ENCODE measurements at places on chromosomes 12 and 14.

- H3K27me3 ChIP-seq: no peaks in the 10 kb centered on the region
- H3K36me3 ChIP-seq: no peaks in the 10 kb centered on the region
- no peak for DNase-seq
- H3K4me3 ChIP-seq: no peak overlapping the region
- H3K27ac ChIP-seq: no peak overlapping the region
Observed at GRCh38 chr14:101118746-101119591, 215.4 kb upstream of the RTL1 start.

DNA sequence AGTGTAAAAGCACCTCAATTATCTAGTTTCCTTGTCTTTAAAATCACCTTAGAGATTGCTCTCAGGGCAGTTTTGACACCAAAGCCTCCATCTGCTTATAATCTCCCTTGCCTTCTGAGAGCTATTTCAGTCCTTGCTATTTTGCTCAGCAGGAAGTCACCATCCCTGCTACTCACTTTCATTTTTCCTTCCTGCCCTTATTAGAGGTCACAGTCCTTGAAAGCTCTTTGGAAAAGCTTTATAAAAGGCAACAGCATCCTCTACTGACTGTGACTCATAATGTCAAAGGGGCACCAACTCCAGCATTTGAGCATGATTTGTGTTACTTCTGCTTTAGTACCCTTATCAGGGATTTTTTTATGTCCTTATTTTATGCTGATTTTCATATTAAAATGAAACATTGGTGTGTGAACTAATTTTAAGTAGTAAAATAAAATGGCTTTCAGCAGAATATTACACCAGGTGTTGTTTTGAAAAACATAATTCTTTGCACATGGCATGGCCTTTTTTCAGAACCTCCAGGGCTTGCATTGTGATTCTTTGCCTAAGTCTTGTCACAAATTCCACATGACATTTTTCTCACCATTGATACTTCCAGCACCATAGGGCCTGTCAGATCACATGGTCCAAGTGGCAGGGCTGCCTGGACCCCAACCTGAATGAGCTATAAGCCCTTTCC lies 213.0 kb downstream of the ADAMTS20 start:
- H3K36me3 ChIP-seq: no peaks in the 10 kb centered on the region
- no peaks in the 10 kb centered on the region for H3K27me3 ChIP-seq
- no peak overlapping the region for H3K4me3 ChIP-seq
- no peaks in the 10 kb centered on the region for H3K4me1 ChIP-seq
- DNase-seq: no peak

DNA sequence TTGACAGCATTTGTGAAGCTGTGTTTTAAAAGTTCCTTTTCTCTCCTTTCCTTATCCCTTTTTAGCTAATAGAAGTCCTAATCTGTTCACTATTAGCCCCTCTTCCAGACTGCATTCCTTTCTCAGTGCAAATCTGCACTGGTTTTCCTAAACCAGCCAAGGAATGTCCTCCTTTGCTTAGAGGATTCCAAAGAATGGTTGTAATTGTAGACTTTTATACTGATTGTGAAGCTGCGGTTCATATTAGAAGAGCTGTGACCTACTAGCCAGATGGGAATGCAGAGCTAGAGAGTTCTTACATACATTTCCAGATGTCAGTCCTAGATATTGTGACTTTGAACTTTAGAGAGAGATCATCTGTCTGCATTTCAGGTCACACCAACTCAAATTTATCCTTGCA lies 79.8 kb downstream of the MYRFL start:
- DNase-seq: no peak
- no peak overlapping the region for H3K4me3 ChIP-seq
- H3K4me1 ChIP-seq: no peaks in the 10 kb centered on the region
- no peak overlapping the region for H3K27ac ChIP-seq

DNA sequence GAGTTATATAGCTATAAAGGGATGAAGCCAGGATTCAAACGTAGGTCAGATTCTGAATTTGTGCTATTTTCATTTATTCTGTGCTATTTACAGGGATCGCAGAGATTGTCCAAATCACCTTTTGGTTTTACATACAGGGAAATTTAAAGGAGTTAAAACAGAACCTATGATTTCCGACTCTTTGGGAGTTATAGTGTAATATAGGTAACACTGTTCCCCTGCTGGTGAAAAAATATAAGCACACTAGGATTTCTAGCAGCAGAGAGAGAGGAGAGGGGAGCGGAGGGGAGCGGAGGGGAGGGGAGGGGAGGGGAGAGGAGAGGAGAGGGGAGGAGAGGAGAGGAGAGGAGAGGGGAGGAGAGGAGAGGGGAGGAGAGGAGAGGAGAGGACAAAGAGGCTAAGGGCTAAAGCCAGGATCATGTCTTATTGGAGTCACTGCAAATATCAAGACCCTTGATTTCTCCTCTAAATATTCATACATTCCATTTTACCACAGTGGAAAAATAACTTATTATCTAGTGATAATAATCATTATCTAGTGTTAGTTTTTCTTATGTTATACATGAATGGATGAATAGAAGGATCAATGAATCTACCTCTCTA lies 46.2 kb upstream of the KCNH5 start:
- H3K36me3 ChIP-seq: no peaks in the 10 kb centered on the region
- no peaks in the 10 kb centered on the region for H3K27me3 ChIP-seq
- H3K27ac ChIP-seq: no peak overlapping the region
- H3K4me1 ChIP-seq: no peaks in the 10 kb centered on the region

Measured in effector memory CD4-positive, alpha-beta T cell (primary cell).